Vagina (tissue), 2 donors: ENCODE measurements at places on chromosomes 11 and 22.

GRCh38 chr22:21766691-21767462 lies 31.3 kb upstream of the YPEL1 start:
- no peak for DNase-seq

- no peak for DNase-seq
Measured at GRCh38 chr11:75759832-75760231, 8.7 kb upstream of the DGAT2 start.

DNA sequence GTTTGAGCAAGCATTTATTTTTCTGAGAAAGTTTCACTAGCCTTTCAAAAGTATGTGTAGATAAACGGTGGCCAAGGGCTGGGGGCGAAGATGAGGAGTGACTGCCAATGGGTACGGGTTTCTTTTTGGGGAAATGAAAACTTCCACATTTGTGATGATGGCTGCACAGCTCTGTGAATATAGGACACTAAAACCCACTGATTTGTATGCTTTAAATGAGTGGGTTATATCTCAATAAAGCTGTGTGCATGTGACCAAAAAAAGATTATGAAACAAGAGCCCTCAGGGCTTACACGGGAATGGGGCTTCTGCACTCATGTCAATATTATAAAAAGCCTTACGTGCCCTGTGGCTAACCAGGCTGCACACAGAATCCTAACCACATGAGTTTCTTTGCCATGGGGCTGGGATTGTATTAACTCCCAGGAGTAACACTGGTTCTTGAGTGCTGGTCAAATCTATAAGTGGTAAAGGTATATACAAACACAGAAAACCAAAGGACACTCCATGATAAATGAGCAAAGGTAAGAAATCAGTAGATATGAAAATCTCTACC lies 31.3 kb downstream of the ABCC8 start:
- DNase-seq, result no peak

DNA sequence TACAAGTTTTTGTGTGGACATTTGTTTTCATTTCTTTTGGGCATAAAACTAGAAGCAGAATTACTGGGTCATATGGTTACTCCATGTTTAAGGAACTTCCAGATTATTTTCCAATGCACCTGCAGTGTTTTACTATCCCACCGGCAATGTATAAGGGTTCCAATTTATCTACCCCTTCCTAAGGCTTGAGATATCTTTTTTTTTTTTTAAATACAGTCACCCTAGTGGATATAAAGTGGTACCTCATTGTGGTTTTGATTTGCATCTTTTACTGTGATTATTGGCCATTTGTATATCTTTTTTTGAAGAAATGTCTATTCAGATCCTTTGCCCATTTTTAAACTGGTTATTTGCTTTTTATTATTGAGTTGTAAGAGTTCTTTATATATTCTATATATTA lies 34.6 kb upstream of the UCP3 start:
- no peak for DNase-seq

DNA sequence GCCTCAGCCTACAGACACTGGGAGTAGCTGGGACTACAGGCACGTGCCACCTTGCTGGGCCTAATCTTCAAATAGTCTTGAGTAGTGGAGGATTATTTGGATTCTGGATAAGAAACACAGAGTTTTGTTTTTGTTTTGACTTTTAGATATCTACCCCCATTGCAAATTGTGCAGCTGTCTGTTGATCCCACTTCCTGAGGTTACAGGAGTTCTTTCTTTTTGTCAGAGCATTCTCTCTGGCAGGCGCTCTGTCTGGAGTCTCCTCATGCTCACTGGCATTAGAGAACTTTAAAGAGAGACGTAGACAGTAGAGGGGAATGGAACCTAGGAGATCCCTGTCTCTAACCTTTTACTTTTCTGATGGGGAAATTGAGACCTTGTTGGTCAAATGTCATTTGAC lies 7.8 kb upstream of the ADAMTS8 start:
- DNase-seq, result no peak

DNA sequence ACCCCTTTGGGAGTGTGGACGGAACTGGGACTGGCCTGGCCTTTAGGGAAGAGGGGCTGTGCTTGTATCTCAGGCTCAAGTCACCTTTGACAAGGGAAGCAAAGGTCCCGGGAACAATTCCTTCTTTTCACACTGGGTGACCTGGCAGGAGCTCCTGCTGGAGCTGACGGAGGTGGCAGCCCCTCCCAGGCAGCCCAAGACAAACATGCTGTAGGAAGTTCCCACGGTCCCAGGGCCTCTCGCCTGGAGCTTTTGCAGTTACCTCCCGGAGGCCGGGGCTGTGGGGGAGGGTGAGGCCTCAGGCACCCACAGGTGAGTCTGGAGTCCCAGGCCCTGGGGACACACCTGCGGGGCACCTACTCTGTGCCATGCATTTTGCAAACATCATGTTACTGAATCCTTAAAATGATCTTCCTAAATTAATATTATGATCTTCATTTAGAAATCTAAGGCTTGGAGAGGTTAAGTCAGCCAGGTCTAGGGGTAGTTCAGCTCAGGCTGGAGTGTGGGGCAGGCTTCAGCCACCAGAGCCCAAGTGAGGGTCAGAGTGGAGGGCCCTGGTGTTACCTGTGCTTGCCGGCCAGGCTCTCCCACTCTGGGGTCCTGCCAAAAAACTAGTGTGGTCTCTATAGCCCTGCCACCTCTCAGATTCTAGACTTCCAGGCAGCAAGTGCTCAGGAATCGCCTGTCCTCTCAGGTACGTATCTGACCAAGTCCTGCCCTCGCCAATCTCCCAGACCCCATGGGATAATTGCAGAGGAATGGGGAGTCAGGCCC lies 15.7 kb upstream of the MYEOV start:
- DNase-seq, result no peak

GRCh38 chr11:57481915-57482781 lies 21.8 kb downstream of the RTN4RL2 start:
- DNase-seq, result no peak

DNA sequence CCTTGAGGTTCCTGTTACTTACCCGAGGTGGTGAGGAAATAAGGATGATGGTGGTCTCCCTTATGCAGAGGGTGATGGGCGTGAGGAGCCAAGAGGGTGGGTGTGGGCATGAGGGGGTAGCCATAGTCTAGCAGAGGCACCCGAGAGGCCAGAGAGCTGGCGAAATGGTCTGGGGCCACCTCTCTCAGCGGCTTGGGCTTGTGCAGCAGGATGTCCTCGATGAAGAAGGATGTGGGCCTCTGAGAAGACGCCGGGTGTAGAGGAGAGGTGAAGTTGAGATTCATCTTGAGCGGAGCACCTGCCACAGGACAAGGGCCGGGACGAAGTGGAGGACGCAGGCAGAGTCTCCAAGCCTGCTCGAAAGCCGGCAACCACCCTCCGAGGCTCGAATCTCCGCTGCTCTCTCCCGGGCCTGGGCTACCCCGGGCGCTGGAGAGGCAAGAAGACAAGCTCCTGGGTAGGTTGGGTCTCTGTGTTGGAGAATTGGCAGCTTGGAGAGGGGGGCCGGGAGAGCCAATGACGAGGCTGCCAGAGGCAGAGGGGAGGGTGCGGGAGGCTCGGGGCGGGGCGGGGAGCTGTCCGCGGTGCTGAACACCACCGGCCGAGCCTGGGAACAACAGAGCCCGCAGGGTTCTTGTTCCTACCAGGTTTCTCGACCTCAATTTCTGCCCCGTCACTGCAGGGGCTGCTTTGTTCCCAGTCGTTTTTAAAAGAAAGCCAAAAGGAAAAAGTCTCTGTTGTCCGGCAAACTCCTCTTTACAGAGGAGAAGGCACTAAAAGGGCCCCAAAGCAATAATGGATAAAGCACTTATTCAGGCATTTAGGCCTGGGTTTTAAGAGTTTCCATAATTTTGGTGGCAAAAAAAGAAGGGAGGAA lies at the start of gene BSX:
BSX (minus strand) TSS at position 447 of the 877 bp plus-strand sequence; CDS start at position 284, 163 bp downstream.
- no peak for DNase-seq

- no peak for DNase-seq
Measured at GRCh38 chr22:24419475-24419850, 7.9 kb upstream of the ADORA2A start.

DNA sequence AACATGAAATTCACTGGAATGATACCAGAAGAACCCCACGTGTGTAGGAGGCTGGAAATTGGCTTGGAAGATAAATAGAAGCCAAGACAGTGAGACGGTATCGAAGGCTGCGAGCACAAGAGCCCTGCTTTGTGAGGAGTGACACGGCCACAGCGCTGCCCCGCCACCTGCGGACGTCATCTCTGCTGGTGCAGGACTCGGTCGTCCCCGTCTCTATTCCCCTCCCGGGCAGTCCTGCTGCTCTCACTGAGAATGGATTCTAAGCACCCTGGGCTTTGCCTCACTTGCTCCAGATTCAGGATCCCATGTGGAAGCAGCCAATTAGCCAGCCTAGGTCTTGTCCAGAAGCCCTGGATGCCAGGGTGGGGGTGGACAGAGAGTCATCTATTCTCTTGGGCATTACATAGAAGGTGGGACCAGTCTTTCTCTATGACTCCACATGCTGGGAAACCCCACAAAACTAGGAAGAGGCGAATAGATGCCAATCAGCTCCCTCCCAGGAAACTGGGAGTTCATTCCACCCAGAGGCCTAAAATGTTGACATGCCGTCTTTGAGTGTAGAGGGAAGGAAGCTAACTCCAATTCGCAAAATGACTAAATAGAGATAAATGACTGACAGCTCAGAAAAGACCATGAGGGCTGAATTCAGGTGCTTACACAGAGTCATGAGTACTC lies 25.1 kb downstream of the APOL3 start:
- DNase-seq, result no peak

GRCh38 chr11:117273550-117274289 lies 17.4 kb upstream of the BACE1-AS start:
- DNase-seq, result no peak

DNA sequence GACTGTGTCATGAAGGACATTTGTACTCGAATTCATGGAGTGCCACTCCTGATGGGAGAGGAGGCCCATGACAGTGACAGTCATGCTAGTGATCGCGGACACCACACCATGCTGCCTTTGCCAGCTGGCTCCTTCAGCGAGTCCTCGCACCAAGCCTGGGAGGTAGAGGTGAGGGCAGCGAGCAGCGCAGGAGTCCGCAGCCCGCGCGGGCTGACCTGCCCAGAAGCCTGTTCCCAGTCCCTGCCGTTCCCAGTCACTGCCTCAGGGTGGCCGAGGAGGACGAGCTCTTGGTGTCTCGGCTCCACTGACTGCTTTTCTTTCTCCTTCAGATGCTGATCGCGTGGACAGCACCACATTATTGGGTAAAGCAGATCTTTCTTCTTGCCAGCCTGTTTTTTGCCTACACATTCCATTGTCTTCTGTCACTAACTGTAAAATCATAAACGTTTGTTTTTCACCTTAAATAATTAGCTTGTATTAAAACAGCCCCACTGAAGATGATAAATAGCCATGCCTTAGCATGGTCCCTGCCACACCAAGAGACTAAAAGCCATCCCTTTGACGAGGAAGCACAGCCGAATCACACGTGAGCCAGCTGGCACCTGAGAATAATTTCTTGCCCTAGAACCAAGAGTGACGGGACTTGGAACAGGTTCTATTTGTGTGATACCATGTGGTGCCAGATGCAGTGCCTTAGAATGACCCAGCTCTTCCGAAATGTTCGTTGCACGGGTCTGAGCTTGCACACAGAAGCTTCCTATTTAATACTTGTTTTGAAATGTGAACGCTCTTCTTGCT lies 25.5 kb downstream of the FAM118A start:
- DNase-seq, result no peak

GRCh38 chr11:19957294-19957943 lies 202.9 kb downstream of the DBX1 start:
- DNase-seq, result no peak
